RWPE2 (cell line): ENCODE measurements at places on chromosomes 7 and 10.

GRCh38 chr10:20100171-20100570 is 283.9 kb downstream of the PLXDC2 start:
- no peak for DNase-seq

- DNase-seq = no peak
Measured at GRCh38 chr7:139452958-139453672, 30.4 kb downstream of the KLRG2 start.

DNA sequence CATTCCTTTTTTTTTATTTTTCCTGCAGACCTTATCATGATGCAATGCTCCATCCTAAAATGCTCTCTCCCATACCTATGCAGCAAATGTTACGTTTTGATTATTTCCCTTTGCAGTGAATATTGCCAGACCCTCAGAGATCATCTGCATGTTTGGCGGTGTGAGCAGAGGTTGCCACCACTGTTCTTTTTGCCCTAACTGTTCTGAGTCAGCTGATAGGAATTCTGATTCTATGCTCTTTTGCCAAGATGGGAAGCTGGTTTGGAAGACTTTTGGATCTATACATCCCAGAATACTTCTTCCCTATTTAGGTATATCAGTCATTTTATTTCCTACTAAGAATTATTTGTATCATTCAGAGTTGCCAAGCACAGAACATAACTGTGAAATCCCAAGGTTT is 130.5 kb downstream of the KLF6 start:
- DNase-seq = no peak

GRCh38 chr10:69819716-69820506 is 18.2 kb downstream of the COL13A1 start:
- DNase-seq = no peak

GRCh38 chr10:133359972-133360610 is 2.3 kb upstream of the FUOM start:
- no peak for DNase-seq

GRCh38 chr7:112757337-112757736 is 32.9 kb downstream of the TMEM168 start:
- no peak for DNase-seq

DNA sequence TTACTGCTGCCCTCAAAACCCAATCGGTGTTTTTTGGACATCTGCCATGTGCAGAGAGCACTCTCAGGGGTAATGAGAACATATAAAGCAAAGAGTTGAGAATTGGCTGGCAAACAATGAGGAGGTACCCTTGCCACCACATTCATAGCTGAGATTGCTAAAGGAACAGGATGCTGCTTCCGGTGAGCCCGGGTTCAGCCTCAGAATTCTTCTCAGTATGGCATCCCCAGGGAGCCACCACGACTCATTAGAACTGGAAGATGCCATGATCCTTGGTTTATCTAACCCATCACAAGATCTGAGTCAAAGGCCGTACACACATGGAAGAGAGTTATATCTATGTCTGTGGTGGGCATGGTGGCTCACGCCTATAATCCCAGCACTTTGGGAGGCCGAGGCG is 174.4 kb downstream of the ARID5B start:
- DNase-seq = no peak

- no peak for DNase-seq
Measured at GRCh38 chr10:129699722-129700340, 232.8 kb downstream of the MGMT start.

- no peak for DNase-seq
Measured at GRCh38 chr10:96904648-96905047, 72.5 kb downstream of the LCOR start.

DNA sequence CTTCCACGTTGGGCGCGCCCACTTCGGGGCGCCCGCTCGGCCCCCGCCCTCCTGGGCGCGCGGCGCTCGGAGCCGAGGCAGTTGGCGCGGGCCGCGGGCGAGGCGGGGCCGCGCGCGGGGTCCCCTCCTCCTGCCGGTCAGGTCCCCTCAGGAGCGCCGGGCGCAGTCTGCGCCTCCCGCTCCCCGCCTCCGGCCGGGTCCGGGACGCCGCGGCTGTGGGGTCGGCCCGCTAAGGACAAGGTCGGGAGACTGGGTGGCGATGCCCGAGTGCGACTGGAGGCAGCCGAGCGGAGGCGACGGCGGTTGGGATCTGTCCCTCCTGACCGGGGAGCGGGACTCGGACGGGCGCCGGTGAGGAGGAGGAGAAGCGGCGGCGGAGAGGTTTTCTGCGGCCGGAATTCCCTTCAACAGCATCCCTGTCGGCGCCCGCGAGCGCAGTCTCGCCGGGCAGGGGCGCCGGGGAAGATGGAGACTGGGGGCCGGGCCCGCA is at the start of gene ATRNL1:
ATRNL1 (plus strand) TSS at position 80 of the 490 bp plus-strand sequence; CDS start at position 466, 386 bp downstream.
- DNase-seq = no peak

GRCh38 chr7:154968336-154969001 is 34.5 kb downstream of the PAXIP1 start:
- no peak for DNase-seq

- DNase-seq = no peak
Measured at GRCh38 chr7:112930787-112931186, 140.6 kb upstream of the TMEM168 start.

GRCh38 chr10:81096558-81096957 is 558.9 kb downstream of the SH2D4B start:
- DNase-seq = no peak

GRCh38 chr7:36565792-36566356 is 158.4 kb downstream of the AOAH start:
- no peak for DNase-seq

GRCh38 chr7:1533547-1534329 is 3.2 kb downstream of the MAFK start:
- peak; percentile 87 for DNase-seq

GRCh38 chr7:140014123-140014522 is 48.6 kb downstream of the PARP12 start:
- DNase-seq = no peak
